ENCODE measurements at places on chromosomes 11 and 22.

DNA sequence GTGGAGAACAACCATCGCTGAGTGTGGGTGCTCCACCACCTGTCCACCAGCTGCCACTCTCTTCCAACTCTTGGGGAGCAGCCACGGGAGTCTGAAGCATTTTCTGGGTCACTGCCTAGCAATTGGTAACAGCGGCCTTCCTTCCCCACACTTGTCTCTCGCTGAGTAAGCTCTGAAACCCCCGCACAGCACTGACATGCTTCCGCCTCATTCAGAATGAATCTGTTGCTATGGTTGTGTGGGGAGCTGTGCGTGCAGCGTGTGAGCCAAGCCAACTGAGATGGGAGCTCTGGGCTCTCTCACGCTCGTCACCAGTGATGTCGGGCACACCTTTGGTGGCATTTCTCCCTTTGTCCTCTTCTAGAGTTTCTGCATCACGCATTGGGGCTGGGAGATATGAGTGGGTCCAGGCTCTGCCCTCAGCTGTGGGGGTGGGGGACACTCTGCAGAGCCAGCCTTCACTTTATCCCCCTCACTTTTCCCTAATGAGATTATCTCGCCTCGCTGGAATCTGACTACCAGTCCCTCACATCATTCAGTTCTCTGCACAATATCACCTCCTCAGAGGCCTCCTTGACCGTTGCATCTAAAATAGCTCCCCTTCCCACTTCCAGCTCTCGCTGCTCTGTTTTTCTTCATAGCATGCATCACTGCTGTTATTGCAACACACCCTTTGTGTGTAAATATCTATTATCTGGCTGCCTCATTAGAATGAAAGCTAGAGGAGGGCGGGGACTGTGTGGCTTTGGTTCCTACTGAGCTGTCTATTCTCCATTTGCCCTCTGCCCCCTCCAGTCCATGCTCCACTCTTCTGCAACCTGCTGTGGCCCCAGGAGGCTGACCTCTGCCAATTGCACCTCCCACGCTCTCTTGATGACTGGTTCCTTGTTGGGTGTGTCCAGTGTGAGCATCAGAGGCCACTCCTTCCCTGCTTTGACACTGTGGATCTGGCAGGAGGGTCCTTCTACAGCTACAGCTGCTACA is 569.9 kb upstream of the CADM1 start:
- no peak for DNase-seq

DNA sequence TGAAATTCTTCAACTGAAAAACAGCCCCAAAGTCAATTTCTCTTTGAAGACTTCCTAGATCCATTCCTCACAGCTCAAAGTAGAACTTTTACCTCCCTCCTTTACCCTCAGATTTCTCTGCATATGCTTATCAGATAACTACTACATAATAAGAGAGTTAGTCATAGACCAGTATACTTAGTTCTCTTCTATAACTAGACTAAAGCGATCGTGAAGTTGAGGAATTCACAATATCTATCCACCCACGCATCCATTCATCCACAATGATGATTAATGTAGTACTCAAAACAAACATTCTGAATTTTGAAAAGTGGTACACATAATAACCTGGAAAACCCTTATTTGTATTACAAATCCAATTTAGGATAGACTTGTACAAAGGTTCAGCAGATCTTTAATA is 800.9 kb upstream of the TENM4 start:
- no peak for DNase-seq

- DNase-seq = no peak
These were observed 71.3 kb downstream of the ATXN10 start for GRCh38 chr22:45742866-45743450.

GRCh38 chr11:96111308-96111707 is 187.4 kb upstream of the MTMR2 start:
- DNase-seq = no peak

GRCh38 chr22:27918341-27919221 is 475 bp downstream of the PITPNB start:
- no peak for DNase-seq

- no peak for DNase-seq
These were observed 18.6 kb downstream of the CREB3L1 start for GRCh38 chr11:46296059-46296527.

DNA sequence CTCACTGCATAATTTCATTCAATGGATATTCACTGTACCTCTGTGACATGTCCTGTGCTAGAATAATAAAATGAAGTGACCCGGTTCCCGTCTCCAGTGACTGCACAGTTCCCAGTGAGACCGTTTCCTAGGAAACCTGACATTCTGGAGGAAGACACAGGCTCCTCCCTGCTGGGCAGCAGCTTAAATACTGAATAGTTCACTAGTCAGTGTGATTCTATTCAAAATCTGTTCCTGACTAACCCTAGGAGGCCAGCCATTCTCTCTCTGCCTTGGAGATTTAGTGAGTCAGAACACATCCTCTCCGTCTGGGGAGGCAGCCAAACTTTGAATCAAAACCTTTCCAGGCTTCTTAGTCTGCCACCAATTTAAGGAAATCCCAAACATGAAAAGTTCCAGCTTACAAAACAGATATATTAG is 11.3 kb downstream of the TRIM66 start:
- peak; percentile 94 for DNase-seq

GRCh38 chr11:126268708-126269579 is at the start of the genes FOXRED1 and SRPRA:
Gene FOXRED1, plus strand, starts transcription at chr11:126269154. Its CDS starts 53 bp downstream, at chr11:126269207.
Gene SRPRA, minus strand, starts transcription at chr11:126268895. Its CDS starts 91 bp downstream, at chr11:126268804.
- DNase-seq = peak; percentile 98

GRCh38 chr11:93034031-93034722 is 64.7 kb downstream of the MTNR1B start:
- no peak for DNase-seq

DNA sequence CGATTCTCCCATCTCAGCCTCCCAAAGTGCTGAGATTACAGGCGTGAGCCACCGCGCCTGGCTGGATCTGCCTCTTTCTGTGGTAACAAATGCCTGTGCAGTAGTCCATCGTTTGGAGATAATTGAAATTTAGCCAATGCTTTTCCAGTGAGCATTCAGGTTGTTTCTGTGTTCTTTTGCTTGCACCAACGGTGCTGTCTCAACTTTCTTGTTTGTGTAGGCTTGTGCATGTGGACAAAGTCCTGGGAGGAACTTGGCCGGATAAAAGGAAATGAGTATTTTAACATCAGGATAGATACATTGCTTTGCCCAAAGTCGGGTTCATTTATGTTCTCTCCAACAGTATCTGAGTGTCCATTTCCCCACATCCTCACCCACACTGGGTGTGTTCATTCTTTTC is 85.7 kb downstream of the KIAA1671 start:
- no peak for DNase-seq

- no peak for DNase-seq
These were observed 70.1 kb upstream of the PICALM start for GRCh38 chr11:86138958-86139357.

GRCh38 chr22:48845356-48845936 is 982.2 kb downstream of the BRD1 start:
- no peak for DNase-seq

DNA sequence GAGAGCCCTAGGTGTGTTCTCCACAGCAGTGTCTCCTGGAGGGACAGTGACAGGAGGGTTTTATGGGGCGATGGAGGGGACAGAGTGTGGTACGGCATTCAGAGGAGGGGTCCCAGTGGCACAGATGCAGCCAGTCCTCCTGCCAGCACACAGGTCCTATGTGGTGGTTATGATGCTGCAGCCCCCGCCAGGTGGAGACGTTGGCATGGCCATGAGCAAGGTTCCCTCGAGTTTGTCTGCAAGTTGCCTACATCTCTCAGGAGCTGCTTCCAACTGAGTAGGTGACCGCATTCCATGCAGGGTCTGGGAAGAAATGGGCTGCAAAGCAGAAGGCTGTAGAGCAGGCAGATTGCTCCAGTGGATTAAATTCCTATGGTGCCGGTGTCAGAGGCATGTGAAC is 646.0 kb downstream of the TBC1D22A start:
- no peak for DNase-seq

DNA sequence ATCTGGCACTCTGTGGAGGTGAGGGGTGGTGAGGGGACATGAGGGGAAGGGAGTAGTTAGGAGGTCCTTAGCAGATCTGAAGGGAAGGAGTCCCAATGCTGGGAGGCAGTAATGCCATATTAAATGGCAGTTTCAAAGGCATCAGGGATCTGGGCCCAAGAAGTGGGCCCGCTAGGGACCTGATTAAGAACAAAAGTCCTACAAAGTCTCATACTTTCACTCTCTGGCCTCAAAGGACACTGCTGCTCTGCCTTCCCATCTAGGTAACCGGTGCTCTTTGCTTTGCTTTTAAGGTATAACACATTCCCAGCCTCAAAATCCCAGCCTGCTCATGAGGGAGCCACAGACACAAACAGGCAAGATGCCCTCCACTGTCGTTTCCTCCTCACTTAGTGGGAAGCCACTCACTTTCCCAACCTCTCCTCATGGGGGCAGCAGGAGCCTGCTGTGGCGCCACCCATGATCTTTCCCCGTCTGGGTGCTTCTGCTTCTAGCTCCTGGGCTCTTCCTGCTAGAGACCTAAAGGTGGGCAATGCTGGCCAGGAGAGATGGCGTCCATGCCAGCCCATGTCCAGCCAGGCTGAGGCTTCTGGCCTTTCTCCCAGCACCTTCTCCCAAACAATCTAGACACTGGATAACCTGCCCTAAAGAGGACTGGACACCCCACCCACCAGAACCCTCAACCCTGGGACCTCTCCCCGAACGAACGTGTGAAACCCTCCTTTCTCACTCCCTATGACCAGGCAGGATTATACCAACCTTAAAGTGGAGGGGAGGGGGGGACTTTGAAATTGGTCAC is 68.3 kb downstream of the PLEKHA7 start:
- no peak for DNase-seq

- DNase-seq = no peak
These were observed 9.1 kb upstream of the TTLL8 start for GRCh38 chr22:50067244-50067643.

DNA sequence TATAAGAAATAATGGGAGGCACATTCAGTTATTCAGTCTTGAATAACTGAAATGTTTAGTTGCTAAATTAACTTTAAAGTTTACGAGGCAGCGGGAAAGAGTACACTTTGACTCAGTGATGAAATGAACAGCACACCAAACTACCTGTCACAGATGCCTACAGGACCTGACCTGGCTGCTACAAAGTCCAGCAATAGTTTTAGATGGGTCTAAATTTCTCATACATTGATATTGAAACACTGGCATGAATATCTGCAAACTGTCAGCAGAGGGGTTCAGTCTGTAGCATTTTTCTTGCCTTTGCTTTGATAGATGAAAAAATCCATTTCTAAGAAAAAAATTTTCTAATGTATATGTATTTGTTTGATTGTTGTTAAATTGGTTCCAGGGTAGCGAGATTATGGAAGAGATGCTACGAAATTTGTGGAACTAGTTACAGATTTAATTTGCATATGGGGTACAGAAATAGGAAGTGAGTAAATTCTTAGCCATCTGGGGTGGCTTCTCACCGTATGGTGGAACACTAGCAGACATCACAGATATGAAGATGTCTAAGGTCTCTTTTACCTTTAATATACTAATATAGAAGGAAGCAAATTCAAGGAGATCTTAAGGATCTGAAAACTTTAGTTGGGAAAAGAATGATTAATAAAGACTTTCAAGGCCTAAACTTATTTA is 20.8 kb upstream of the GAB2 start:
- DNase-seq = no peak

- no peak for DNase-seq
These were observed 35.3 kb upstream of the NECTIN1 start for GRCh38 chr11:119764108-119764868.

DNA sequence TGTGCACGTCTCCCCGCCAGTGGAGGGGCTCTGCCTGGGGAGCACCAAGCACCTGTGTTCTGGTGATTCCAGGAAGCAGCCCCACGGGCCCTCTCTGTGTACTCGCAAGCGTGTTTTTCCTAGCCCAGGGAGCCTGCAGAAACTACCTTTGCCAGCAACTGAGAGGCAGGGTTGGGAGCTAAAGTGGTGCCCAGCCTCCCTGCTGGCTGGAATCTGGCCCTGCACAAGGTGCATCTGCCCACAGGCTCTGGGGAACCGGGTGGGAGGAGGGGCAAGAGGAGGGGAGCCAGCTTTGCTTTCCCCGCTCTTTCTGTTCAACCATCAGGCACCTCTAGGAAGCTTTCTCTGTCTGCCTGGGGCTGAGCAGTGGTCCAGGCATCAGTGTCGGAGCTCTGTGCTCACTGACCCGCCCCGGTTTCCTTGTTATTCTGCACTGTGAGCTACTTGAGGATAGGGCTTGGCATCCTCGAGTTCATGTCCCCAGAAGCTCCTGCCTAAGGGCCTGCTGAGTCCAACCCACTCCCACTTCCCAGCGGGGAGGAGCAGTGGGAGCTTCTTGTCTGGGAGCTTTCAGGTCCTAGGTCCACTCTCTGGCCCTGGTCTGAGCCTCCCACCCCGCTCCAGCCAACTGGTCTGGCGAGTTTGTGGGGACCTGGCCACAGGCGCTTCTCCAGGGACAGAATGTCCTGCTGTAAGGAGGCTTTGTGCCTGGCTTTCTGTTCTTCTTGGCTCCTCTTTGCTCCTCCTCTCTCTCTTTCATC is 14.9 kb downstream of the DAGLA start:
- DNase-seq = no peak

GRCh38 chr11:9823439-9823838 is 159.6 kb downstream of the SWAP70 start:
- no peak for DNase-seq

GRCh38 chr11:17328871-17329494 is 22.6 kb upstream of the NCR3LG1 start:
- DNase-seq = no peak

DNA sequence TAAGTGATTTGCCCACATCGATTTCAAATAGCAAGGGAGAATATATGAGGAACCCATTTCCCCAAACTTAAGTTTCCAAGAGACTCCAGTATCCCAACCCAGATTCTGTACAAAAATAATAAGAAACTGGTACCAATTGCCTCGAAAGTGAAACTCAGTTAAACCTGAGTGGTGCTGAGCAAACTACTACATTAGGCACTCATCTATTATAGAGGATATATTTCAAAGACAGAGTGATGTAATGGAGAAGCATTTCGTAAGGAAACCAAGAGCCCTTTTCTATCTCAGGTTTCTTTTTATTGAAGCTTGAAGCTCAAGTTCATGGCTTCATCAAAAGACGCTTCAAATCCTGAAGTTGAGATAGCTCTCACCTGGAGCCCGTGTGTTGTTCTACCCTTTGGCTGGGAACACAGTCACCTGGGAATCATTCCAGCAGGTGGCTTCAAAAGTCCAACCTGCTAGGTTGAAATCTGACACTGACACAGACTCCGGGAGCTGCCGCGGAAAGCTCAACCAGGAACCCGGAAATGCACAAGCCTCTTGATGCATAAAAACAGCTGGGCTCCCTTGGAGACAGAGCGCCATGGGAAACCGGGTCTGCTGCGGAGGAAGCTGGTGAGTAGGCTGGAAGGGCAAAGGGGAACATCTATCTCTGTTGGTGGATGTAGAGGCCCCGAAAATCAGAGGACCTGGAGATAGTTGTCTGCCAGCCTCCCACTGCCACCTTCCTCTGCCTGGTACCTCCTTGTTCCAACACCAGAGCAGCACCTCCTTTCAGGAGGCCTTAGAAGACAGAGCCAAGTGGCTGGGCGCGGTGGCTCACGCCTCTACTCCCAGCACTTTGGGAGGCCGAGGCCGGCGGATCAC is at the start of gene C11orf52:
TSS of gene C11orf52 (plus strand) at position 524 of the 867 bp plus-strand sequence. CDS start at position 584, 60 bp downstream.
- no peak for DNase-seq

Data from NCI-H446 treated with DMSO at 0.1 percent for 48 hours (cell line).